ENCODE measurements at places on chromosomes 3 and 15. TPM values are rescaled to one million over a fixed set of nuclear protein-coding genes. Genes with fewer than 3 reads are reported as not detected.

GRCh38 chr3:11335056-11335608 lies 62.9 kb downstream of the ATG7 start:
- no peak for DNase-seq

- peak; percentile 43 for DNase-seq
Measured at GRCh38 chr15:52103217-52104207, 9.1 kb downstream of the BCL2L10 start.

GRCh38 chr15:99450896-99451358 lies 114.9 kb upstream of the MEF2A start:
- DNase-seq: peak; percentile 76

- no peak for DNase-seq
Measured at GRCh38 chr3:48990636-48991469, 812 bp downstream of the P4HTM start.

DNA sequence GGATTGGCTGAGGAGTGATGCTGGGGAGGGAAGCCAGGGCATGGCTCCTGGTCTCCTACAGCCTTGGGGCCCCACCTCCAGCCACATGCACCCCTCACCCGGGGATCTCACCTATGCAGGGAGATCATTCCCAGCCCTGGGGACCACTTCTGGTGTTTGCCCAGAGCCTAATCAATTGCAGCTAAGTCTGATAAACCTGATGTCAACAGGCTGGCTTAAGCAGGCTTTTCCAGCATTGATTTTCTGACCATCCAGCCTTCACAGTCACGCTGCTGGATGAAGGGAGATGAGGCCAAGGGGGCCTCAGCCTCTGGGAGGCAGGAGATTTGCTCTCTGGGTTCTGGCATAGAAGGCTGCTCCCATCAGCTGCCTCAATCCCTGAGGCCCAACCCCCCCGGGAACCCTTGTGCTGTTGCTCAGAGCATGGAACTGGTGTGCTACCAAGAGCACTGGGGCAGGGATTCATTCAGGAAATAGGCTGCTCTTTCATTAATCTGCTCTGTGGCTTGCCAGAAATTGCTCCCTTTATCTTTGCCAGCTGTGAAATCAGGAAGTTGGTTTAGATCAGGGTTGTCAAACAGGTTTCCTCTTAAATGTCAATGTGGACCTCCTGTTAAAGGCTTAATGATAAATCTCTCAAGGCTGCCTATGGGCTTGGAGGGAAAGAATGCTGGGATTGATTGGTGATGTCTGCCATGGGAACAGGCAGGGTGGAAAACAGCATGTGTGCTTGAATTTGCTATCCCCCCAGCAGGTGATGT lies 19.0 kb downstream of the FAM3D start:
- no peak for DNase-seq

DNA sequence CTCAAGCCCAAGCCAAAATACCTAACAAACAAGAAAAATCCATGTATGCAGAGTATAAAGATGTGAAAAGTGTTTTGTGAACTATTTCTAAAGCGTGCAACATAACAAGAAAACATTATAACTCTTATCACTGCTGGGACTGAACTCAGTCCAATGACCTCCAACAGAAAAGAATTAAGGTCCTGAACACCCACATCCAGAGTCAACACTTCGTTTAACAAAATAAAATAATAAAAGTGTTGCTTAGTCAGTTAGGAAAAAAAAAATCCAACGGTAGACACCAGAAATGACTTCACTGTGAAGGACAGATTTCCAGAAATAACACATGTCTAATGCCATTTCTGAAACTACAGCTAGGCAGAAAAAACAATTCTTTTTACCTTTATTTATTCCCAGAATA lies 28.0 kb downstream of the MB21D2 start:
- no peak for DNase-seq

- DNase-seq: no peak
Measured at GRCh38 chr3:61522626-61523025, 38.7 kb upstream of the PTPRG start.

DNA sequence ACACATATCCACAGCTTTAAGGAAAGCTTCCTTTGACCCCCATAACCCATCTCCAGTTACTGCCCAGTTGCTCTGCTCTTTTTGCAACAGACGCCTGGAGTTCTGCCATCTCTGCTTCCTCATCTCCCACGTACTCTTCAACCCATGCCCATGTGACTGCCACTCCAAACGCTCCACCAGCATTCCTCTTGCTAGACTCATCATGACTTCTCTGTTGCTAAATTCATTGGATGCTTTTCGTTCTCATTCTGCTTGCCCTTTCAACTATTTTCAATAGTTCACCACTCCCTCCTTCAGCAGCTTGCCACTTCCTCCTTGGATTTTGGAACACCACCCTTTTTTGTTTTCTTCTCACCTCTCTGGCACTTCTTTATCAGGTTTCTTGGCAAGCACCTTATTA lies 2.7 kb upstream of the KNSTRN start:
- DNase-seq: no peak

- DNase-seq: no peak
Measured at GRCh38 chr3:138260611-138261010, 69.0 kb downstream of the NME9 start.

- peak; percentile 52 for DNase-seq
Measured at GRCh38 chr3:16122661-16123060, 51.8 kb upstream of the GALNT15 start.

GRCh38 chr3:82424031-82424339 lies 662.5 kb upstream of the GBE1 start:
- no peak for DNase-seq

GRCh38 chr15:47371939-47372338 lies 345.4 kb upstream of the SEMA6D start:
- no peak for DNase-seq

Gene MKRN3
- 0.98 TPM for total RNA-seq

Gene ABHD10
- total RNA-seq: 17.3 TPM

Gene CCR8
- total RNA-seq: not detected

Gene GHSR
- total RNA-seq: not detected

Gene PLS1
- 1.6 TPM for total RNA-seq

Gene ACKR2
- total RNA-seq: 1.8 TPM

Gene CTNNB1
- 617 TPM for total RNA-seq

Gene PFN2
- total RNA-seq: 49.8 TPM
